ENCODE measurements at places on chromosomes 2 and 18.

DNA sequence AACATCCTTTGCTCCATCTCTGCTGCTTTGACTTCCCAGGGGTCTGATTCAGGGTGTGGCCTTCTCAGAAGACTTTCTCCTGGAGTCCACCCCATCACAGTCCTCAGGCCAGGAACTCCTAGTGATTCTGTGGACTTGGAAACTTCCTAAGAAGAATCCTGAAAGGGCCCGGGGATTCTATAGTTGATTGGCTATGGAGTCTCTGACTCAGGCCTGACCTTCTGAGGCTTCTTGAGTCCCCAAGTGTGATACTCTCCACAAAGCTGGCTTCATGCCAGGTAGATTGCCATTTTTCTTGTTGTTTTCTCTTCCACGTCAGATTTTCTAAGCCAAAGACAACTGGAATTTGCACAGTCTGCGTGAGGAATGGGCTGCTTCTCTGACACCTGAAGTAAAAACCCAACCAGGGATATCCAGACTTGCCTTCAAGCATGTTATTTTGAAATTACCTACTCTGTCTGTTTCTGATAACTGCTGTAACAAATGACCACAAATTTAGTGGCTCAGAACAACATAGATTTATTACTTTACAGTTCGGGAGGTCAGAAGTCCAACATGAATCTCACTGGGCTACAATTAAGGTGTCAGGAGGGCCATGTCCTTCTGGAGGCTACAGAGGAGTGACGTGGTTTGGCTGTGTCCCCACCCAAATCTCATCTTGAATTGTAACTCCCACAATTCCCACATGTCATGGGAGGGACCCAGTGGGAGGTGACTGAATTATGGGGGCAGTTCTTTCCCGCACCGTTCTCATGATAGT lies 69.3 kb downstream of the ALPK2 start:
- no peak for DNase-seq

- no peak for DNase-seq
These were observed 184.3 kb downstream of the RPRM start for GRCh38 chr2:153294199-153294786.

- DNase-seq = no peak
These were observed 77.3 kb upstream of the SMAD7 start for GRCh38 chr18:49028091-49028490.

DNA sequence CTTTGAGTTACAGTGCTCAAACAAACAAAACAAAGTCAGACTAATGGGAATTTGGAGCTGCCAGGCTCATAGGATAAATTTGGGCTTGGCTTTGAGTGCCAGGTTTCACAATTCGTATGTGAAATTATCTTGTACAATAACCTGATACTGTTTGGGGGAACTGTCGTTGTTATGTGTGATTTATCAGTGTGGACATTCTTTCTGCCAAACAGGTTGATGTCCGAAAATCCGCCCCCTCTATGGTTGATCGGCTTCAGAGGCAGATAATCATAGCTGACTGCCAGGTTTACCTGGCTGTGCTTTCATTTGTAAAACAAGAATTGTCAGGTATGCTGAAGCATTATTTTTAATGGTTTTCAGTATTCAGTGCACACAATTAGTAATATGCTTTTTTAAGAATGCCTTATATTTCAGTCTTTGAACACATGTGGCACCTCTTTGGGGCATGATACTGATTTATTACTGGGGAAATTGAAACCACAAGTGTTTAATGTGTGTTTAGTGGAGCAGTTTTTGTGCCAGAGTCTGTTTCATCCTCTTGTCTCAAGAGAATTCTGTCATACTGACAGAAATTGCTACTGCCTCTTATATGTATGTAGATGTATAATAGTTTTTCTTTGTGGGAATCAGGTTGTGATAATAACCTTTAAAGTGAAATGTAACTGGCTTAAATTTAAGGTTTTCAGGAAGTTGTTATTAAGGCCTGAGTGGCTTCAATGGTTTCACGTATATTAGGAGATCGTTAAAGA lies 54.6 kb downstream of the TTC39C start:
- DNase-seq = no peak

DNA sequence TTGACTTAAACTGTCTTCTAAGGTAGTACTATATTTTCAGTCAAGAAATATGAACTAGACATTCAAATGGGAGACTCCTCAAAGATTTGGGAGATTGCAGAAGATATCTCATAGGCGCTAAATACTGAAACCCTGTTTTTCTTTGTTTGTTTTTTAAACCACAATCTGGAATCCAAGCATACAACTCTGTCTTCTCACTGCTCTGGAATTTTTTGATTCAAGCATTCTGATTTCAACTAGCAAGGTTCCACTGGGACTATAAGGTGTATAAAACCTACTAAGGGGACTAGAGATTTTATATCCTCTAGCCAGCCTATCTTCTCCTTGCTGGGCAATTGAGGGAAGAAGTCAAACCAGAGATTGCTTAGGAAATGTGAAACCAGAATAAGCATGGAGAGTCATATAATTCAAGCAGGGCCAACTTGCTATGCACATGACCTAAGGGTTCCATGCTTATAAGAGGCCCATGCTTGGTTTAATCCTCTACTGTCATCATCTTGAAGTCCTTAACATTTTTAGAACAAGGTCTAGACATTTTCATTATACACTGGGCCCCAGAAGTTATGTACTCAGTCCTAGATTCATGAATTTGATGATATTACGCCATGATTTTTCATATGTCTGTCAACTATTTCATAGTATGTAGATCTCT lies 405.5 kb downstream of the PARD3B start:
- no peak for DNase-seq

DNA sequence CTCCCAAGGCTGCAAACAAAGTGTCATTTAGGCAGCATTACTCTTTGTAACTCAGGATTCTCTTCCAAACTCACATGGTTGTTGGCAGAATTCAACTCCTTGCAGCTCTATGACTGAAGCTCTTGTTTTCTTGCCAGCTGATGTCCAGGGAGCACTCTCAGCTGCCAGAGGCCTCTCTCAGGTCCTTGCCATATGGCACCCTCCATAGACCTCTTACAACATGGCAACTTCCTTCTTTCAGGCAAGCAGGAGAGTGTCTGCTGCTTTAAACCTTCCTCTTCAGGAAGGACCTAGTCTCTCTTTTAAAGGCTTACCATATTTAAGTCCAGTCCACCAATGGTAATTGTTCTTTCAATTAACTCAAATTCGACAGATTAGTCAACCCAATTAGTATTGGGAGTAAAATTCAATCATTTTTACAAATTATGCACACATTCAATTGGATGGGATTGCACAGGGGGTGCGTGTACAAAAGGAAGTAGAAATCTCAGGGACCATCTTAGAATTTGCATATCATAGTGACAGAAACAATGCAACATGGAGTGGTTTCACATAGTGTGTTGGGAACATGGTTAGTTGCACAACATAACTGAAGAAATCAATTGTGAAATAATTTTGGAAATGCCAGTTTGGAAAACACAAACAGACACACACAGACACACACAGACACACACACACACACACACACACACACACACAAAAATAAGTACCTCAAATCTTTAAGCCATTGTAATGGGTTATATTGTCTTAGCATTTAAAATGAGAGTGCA lies 893.5 kb upstream of the ZEB2 start:
- no peak for DNase-seq

DNA sequence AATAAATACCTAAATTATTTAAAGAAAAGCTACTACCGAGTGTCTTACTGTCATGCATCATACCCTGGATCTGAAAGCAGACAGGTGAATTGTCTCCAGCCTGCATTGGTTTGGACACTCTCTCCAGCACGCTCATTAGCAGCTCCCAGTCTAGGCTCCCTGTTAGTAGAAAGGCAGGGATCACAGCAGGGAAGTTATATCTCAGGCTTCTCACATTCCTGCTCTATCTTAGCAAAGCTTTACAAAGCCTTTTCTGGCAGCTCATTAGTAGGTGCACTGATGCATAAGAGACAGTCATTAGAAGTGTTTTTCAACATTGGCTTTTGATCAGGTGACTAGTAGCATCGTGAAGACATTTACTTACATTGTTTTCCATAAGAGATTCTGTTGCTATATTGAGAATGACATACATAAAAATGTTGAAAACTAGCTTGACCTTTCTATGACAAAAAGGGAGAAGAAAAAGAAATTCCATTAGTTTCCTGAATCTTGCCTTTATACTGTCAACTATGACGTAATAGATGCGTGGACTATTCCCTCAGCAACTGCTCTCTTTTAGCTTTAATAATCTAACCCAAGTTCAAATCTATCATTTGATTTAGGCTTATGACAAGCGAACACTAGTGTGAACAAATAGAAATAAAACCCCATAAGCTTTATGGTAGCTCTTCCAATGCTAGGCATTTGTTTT lies 408.7 kb upstream of the KCNH7 start:
- peak; percentile 90 for DNase-seq

DNA sequence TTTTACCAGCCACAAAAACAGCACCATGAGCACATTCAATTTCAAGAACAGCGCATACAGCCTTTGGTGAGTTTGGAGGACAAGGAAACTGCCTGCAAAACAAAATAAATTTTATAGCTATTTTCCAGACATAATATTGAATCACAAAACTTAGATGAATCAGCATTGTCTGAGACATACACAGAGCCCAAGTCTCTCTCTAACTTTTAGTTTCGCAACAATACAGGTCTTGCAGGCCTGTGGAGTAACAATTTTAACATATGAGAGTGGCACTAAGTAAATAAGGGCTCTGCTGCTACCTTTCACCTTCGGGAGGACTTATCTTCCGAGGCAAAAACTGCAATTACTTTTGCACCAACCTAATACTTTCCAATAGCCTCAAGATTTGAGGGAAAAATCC lies 56.1 kb upstream of the PEX13 start:
- no peak for DNase-seq

GRCh38 chr2:175161-175786 lies 88.6 kb downstream of the SH3YL1 start:
- DNase-seq = no peak

- no peak for DNase-seq
These were observed 23.4 kb upstream of the CYP1B1 start for GRCh38 chr2:38099099-38100028.

DNA sequence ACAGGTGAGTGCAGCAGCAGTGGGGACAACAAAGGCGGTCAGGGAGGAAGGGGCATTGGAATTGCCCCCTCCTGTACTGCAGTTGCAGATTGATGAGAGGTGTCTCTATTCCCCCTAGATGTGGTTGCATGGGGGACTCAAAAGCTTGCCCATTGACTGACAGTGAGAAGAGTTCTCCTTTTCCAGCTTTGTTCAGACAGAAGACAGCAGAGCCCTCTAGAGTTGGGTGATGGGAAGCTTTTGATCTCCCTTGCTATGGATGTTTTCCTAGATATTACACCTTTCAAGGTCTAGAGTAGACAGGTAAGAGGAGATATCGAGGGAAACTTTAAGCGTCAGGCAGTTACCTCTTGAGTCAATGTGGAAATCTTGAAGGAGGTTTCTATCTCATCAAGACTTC lies 2.9 kb downstream of the PROKR1 start:
- no peak for DNase-seq

DNA sequence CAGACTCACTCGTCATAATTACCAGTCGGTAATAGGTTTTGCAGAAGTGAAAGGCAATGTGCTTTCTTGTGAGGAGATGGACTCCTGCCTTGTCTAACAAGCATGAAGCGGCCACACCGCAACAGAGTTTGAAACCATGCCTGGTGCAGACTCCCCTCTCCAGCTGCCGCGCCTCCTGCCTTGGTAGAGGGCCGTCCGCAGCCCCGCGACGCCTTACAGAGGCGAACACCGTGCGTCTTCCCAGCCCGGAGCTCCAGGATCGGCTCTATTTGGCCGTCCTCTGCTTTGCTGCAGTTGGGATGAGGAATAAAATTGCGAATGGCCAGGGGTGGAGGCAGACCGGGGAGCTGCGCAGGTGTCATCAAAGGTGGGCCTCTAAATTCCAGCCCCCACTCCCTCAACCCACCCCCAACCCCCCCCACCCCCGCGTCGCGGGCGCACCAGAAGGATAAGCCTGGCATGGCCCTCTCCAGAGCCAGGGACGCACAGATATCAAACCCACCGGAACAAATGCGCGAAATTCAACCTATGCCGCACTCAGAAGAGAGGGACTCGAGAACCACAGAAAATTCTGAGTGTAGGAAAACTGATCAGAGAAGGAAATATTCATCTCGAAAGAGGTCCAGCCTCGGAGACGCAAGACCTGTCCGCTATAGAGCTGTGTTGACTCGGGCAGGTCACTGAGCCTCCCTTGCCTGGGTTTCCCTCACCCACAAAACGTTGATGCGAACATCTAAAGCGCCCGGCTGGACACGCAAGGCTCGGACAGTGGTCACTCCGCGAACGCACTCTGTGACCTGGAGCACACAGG lies 1.1 kb downstream of the TRABD2A start:
- DNase-seq = no peak

DNA sequence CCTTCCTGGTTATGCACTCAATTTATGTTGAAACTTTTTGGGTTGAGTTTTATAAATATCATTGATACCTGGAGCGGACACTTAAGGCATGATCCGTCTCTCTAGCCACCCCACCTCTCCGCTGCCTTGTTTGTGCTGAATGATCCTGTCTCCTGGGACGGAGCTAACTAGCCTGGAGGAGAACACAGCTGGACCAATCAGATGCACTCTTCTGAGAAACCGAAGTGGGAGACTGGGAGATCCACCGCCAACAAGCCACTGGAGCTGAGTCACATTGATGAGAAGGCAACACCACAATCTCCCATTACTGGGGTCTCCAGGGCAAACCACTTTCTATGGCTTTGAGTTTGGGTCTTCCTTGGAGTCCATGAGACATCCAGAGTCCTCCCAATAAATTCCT lies 29.3 kb downstream of the CYP26B1 start:
- no peak for DNase-seq

DNA sequence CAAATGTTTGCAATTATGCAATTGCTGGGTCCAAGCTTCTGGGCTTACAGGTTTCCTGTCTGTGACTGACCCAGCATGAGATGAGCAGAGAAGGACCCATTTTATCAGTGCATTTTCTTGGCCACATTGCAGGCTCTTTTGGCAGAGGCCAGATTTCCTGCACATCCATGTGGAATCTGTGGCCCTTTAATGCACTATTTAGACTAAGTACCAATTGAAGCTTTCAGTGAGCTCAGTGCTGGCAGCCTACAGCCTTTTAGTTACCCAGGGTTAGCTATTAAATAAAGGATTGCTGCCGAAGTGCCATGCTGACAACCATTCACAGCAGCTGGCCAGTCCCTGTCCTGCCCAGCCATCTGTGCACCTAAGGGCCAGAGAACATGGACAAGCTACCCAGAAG lies 165.0 kb downstream of the ANKRD30B start:
- no peak for DNase-seq

DNA sequence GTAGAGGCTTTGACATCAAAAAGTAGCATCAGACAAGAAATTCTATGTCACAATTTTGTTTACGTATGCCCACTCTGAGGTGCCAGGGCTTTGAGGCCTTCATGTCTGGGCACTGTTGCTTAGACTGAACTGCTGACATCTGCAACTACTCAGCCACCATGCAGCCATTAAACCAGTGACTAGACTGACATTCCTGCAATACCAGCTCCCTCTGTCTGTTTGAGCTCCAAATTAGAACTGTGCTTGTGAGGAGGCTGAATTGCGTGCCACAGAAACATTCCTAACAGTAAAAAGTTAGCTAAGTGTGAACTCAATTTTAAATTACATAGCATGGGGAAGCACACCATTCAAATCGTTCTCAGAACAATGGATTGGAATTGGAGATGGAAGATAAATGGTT lies 163.2 kb downstream of the INSIG2 start:
- peak; percentile 26 for DNase-seq

Data from neuronal stem cell (in vitro differentiated cells).